ENCODE measurements at places on chromosomes 6 and 20.

DNA sequence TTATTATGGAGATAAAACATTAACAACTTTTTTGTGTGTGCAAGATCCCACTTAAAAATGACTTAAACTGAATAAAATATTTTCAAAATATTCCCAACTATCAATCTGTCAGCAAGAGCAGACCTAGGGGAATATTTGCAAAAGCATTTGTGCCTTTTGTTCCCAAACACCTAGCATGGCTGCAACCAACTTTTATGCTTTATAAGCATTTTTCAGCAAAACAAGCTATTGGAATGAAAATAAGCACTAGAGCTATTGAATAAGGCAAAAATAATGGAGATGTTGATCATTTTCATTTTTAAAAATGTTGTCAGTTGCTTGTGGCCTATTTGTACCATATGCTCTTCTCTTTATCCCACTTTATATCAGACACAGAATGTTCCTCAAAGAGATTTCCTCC lies 28.2 kb upstream of the CEP162 start:
- no peak for DNase-seq

DNA sequence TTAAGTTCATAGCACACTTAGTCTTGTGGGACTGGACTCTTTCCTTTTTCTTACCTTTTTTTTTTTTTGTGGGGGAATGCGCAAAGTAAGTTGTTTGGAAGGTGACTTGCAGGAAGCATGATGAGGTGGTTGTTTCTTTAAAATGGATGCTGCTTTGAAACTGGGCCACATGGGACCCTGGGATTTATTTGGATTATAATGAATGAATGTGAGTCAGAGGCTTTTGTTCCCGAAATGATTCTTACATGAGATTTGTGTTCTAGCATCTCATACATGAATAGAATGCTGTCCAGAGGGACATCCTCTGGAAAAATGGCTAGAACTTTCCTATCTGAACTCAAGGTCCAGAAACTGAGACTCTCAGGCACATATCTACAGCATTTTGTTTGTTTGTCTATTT lies 236.6 kb upstream of the RNF24 start:
- DNase-seq: no peak

DNA sequence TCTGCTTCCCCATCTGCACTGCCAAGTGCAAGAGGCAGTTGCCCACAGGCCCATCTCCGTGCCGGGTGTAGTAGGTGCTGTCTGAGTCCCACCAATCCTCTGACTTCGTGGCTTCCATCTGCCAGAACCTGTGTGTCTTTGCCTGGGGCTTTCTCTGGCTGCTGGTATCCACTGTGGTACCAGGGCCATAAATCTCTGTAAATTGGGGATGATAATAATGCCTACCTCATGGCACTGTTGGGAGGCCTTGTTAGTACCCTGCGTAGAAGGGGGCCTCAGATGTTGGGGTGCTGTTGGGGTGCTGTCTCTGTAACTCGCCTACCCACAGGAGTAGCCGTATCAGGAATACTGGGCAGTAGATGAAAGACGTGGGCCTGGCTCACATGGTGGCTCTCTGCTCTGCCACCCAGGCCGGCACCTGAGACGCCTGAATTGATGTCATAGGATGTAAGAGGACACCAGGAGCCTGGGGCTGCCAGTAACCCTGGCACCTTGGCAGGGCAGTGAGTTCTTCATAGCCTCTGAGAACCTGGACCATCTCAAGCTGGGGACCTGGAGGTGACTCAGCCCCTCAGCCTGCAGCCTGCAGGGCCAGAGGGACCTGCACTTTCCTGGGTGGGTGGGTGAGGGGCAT lies 94.1 kb upstream of the RNF24 start:
- no peak for DNase-seq

- no peak for DNase-seq
Measured at GRCh38 chr6:138145402-138145801, 16.3 kb upstream of the ARFGEF3 start.

GRCh38 chr6:53220605-53221004 lies 72.0 kb upstream of the GCM1 start:
- no peak for DNase-seq

GRCh38 chr6:125994670-125995488 lies 8.5 kb downstream of the TRMT11 start:
- peak; percentile 22 for DNase-seq

DNA sequence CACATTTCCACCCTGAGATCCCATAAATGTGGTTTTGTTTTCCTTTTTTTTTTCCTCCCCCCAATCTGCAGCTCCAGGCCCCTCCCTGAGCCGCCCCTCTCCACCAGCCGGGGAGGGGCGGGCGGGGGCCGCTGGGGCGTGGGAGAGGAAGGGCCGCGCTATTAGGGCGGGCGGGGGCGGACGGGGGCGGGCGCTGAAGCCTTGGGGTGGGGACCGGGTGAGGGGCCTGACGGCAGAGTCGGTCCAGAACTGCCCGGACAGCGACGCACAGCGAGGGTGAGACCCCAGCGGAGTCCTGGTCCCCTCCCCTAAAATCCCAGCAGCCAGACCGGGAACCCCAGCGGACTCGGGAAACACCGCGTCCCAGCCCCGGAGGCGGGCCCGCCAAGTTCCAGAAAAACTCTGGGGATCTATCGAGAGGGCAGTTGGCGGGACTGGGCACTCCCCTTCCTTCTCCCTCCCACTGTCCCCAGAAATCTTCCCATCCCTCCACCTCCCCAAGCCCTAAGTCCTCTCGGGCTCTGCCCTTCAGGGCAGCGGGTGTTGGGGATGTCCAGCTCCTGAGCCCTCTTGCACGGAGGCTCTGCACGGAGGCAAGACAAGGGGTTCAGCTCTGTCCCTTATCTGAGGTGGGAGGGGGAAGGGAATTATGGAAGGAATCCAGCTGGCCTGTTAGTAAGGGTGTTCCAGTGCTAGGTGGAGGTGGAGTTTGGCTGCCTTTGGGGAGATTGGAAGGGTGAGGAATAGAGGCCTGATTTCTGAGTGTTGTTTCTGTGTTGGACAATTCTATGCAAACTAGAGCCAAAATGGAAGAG lies at the start of gene PRICKLE4:
PRICKLE4 (plus strand) TSS at position 232 of the 815 bp plus-strand sequence. CDS start 2,692 bp downstream, outside the sequence.
- DNase-seq: no peak

DNA sequence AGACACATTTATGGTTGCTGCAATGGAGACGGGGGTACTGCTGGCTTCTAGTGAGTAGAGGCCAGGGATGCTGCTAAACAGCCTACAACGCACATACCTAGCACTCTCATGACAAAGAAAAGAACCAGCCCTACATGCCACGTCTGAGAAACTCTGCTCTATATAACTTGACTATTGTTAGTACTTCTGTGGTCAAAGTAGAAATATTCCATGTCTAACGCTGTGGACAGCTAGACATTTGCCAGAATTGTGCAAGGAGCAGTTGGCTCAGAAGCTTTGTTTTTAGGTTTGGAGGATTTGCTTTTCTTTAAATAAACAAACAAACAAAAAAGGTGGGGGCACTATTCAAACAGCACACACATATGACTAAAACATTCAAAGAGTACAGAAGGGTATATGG lies 20.5 kb downstream of the UBE2V1 start:
- no peak for DNase-seq

DNA sequence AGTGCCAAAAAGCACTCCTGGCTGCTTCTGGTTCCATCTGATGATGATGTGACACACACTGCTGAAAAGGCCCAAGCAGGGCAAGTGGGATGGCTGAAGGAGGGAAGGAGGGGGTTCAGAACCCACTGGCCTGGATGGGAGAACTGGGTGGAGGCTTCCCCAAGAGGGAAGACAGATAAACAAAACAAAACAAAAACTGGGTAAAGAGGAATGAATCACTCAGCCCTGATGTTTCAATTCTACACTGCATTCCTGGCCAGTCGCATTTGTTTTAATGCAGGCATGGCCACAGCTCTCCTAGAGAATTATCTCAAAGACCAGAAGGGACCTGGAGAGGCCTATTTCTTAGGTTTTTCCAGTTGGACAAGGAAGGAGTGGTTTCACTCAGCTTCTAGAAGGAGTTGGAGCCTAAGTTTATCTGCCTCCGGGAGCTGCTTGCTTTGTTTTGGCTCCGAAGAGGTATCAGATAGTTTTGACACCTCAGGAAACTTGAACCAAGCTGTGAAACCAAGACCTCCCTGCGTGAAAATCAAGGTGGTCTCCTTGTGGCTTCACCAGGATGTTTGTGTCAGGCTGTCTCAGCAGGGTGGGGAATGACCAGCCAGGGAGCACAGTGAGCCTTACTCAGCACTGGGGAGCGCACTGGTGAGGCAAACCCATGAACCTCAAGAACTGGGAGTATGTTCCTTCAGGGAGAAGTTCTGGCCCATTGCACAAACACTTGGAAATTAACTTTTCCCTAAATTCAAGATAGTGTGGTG lies 16.1 kb downstream of the TTPAL start:
- no peak for DNase-seq

DNA sequence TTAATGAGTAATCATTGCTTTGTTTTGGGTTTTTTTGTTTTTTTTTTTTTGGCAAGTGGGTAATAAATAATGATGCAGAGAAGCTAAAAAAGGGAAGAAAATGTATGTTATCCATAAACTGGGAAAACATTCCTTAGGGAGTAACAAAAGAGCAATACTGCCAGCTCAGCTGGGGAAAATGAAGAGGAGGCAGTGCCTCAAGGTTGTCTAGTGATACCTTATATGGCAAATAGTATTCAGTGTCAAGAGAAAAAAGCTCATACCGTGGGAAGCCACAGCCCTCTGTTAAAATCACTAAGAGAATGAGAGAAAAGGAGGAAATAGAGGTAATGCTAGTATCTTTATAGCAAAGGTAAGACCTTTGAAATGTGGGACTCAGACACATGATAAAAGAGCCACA lies 47.1 kb upstream of the SMLR1 start:
- no peak for DNase-seq

- no peak for DNase-seq
Measured at GRCh38 chr6:134176264-134176975, 124.0 kb upstream of the SLC2A12 start.

GRCh38 chr20:53399083-53399482 lies 194.6 kb downstream of the ZNF217 start:
- no peak for DNase-seq

DNA sequence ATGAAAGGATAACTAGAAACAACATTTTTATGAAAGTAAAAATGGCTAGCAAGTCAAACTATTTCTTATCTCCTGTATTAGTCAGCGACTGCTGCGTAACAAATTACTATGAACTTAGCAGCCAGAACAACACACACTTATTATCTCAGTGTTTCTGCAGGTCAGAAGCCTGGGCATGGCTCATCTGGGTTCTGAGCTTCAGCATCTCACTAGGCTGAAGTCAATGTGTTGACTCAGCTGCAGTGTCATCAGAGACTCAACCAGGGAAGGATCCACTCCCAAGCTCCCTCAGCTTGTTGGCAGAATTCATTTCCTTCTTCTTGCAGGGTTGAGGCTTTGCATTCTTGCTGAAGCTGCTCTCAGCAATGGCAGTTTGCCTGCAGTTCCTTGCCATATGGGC lies 33.2 kb upstream of the IGF2R start:
- DNase-seq: no peak

DNA sequence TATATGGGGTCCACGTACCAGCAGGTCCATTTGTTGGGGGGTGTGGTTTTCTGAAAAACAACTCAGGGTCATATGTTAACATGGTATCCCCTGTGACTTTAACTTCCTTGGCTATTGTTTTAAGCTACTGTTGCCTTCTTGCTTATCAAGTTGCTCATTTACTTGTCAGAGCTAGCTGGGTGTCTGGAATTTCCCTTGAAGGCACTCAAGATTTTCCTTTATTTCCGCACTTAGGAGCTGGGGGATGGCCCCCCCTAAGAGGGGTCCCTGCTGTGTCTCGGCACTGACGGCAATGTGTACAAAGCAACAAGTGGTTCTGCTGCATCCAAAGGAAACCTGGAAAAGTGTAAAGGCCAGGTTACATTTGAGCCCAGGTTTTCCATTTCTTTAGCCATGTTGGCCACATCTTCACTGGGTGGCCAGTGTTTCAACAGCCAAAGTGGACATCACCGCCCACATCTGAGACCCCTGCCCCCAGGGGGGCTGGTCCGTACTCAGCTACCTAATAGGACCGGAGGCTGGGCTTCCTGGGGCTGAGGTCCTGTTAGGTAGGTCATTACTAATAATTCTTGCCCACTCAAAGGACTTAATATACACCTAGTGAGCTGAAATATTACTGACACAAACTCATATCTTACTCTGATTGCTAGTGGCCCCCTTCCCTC lies 24.8 kb upstream of the SYNDIG1 start:
- DNase-seq: no peak

DNA sequence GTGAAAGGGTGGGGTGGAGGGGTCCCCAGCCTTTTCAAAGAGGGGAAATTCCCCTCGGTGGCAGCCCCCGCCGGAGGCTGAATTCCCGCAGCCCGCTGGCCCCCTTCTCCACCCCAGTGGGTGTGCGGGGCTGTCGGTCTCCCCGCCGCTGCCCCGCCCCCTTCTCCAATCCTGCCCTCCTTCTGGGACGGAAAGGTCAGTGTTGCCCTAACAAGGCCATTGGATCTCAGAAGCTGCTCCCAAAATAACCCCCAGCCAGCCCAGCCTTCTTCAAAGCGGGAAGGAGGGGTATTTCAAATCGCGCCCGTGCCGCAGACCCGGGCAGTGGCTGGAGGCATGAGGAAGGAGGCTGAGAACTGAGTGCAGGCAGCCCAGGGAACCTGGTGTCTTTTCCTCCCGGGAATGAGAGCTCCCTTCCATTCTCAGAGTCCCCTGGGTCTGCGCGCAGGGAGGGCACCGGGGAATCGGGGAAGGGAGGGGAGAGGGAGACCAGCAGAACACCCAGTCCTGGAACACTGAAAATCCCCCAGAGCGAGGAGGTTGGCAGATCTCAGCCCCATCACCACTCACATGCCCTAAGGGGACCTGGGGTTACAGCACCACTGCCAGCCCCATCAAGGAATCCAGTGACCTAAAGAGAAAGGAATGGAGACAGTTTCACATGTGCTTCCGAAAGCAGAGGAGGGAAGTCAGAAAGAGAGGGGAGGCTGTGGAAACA lies at the start of gene JPH2:
JPH2 (minus strand) TSS at position 135 of the 718 bp plus-strand sequence. CDS start 483 bp downstream, outside the sequence.
- DNase-seq: no peak

GRCh38 chr6:150876598-150876997 lies 11.1 kb downstream of the MTHFD1L start:
- DNase-seq: no peak

DNA sequence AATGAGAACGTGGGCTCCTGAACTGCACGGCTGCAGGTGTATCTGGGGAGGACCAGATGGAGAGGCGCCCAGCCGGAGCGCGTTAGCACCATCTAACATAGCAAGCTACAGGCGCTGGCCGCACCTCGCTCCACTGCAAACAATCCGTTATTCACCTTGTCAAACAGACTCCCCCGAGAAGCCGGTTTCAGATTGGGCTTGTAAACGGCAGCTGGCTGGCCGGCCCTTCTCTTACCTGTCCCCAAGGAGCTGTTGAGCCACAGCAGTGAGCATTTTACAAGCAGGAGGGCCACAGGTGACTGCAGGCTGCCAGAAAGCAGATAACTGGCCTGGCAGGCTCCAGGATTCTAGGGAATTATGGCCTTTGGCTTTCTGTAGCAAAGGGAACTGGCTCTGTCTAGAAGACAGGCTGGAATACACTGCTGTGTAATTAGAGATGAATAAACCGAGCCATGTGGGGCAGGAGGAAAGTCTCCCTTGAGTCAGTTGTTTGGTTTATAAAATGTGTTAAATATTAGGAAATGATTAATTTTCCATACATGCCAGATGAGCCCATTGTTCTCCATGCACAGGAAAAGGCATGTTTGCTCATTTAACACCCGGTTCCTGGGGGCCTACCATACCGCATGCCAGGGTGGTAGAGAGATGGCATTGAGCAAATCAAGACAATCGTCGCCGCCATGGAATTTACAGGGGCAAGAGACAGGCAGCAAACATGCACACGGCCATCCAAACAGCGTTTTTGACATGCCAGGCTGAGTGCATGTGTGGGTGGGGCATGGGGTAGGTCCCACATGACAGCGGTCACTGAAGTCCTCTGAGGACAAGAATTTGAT lies 159.3 kb downstream of the NFATC2 start:
- DNase-seq: peak; percentile 26
